ENCODE measurements at places on chromosomes 1 and 21.
A peak's percentile ranks its signal among the peaks of the same experiment; 100 is the strongest.

- no peak for DNase-seq
These were observed 23.8 kb downstream of the FH start for GRCh38 chr1:241495741-241496140.

- no peak for DNase-seq
These were observed 46.5 kb upstream of the BEND5 start for GRCh38 chr1:48823168-48823567.

DNA sequence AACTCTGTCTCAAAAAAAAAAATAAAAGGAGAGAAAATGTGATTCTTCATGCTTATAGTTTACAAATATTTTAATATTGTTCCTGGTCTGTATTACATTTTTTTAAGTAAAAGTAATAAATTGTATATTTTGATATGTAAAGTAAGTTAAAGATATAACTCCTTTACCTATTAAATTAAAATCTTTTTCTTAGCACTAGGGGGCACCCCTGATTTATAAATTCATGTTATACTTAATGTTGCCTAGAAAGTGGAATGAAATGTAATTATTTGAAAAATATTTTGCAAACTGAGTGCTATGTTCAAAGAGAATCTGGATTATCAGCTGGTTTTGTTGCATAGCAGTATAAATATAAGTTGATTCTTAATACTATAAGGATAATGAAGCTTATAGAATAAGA is 49.2 kb downstream of the RALGPS2 start:
- no peak for DNase-seq

GRCh38 chr1:116115476-116116439 is 4.6 kb downstream of the MAB21L3 start:
- DNase-seq: no peak

DNA sequence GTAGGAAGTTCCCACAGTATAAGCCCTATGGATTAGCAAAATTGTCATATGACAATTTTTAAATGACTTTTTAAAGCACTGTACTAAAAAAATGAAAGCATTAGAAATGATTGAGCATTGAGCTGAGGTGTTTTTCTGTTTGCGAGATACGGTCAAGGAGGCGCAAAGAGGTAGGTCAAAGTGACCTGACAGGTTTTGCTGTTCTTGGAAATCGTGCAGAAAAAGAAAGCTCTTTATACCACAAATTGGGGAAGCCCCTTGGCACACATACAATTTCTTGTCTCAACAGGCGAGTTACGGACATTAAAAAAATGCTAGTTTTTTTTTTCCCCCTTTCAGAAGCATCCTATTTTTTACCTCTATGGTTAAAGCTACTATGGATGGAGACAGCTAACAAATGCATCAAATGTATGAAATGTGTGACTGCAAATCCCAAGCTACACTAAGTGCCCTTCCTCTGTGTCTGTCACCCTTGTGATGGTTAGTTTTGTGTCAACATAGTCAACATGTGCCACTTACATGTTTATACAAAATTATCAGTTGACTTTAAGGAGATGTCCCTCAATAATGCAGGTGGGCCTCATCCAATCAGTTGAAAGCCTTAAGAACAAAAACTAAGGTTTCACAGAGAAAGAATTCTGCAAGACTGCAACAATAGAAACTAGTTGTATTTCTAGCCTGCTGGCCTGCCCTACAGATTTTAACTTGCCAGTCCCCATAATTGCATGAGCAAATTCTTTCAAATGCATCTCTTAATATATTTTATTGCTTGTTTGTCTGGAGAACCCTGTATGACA is 29.3 kb downstream of the CRYZ start:
- DNase-seq: no peak

DNA sequence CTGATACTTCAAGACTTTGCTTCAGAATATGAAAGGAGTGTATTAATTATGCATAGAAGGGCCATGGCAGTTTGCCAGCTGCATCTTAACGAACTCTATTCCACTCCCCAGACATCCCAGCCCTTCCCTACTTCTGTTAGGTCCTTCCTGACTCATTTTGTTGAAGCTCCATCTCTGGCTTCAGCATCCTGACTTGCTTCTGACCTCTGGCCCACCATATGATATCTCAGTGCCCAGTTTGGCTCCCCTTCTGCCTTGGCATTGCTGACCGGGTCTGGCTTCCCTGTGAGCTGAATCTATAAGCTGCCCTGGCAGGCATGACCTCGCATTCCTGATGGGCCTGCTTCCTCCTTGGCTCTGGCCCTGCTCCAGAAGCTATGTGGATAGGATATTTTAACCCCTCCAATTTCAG is 27.6 kb upstream of the ARHGAP29 start:
- DNase-seq: no peak

GRCh38 chr1:3727042-3727824 is 25.0 kb upstream of the CCDC27 start:
- peak; percentile 73 for DNase-seq

DNA sequence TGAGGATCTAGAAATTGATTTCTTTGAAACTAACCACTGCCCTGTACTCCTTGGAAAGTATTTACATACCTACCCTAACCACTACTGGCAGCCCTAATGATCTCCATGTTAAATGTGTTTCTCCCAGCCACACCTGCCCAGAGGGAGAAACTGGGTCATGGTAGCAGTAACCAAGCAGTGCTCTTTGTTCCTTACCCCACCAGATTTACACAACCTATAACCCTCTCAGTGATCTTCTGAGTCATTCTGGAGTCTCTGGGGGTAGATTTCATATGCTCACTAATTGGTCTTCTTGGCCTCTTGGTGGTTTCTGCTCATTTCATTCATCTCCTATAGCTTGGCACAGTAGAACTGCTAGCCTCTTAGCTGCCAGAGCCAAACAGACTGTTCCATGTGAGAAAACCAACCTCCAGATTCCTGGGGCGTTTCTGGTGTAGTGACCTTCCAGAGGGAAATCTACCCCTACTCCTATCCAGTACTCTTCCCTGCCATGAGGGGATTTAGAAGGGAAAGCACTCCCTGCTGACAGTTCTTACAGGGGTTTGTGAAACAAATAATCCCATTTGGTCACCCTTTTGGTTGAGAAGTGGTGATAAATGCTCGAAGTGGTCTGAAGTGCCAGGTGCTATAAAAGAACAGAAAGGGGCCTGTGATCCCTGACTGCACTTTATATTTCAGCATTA is 36.2 kb upstream of the LRIG2 start:
- no peak for DNase-seq

- no peak for DNase-seq
These were observed 132.0 kb downstream of the DHRS3 start for GRCh38 chr1:12486059-12486341.

DNA sequence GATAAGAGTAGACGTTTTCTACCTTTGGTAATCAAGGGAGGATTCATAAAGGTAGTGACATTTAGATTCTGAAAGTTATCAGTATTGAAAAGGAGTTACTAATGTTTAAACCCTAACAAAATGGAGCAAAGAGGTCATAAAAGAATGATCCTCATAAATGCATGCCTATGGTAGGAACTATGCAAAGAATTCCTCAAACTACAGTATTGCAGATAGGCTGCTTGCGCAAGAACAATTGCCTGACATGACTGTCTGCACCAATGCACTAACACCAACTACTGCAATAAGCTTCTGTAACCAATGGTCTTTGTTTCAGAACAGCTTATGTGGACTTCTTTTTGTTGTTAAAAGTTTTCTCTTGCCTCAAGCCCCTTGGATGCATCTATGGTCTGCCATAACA is 597.3 kb upstream of the ADGRL4 start:
- DNase-seq: no peak

DNA sequence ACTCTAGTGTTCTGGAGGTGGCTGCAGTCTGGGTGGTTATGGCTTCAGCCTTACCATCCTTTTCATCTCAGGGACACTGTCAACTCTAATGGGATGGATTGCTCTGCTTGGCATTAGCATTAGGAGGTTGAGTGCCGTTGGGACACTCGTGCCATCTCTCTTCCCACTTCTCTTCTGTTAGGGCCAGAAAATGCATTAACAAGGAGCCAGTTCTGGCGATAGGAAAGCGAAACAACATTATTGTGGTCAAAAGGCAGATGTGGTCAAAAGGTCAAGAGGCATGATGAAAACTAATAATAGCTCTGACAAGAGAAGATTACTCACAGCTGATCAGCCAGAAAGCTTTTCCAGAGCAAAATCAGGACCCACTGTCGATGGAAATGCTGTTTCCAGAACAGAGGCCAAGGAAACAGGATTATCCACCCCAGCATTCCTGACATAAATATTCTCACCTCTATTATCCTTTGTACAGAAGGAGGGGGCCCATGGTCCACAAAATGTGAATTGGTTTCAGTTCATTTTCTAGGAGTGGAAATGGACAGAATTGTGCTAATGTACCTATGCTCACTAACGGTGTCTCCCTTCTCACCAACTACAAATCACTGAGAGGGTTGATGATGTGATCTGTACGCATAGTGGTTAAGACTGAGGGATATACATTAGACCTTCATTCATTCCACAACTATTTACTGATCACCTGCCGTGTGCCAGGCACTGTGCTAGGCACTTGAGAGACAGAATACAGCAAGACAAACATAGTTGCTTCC is 72.0 kb downstream of the ST6GALNAC5 start:
- no peak for DNase-seq

DNA sequence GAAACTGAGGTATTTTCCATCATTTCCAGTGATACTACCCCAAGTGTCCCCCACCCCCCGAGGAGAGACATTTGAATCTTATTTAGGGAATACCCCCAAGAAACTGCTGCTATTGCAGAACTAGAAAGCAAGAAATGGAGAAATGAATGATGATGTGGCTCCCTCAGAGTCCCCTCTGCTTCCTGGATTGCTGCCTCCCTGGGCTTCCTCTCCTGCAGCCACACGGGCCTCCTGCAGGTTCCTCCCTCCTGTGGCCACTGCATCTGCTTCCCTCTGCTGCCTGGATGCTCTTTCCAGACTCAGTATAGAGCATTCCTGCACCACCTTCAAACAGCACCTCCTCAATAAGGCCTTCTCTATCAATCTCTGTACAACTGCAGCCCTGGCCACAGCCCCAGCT is 69.3 kb downstream of the SLC25A24 start:
- DNase-seq: no peak

DNA sequence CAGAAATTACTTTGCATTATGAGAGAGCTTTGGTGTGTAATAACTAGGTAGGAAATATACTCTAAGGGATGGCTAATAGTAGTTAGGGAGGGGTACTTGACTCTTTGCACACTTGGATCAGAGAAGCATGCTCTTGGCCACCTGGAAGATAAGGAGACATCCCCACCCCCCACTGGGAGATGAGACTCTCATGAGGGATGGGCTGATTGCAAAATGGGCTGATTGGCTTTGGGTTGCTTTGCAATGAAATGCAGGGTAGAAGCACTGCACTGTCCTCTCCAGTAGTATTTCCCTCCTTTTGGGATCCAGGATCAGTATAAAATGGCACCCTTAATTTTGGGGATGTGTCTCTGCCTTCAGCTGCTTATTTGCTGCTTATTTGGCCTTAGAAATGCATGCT is 71.2 kb upstream of the EPS8L3 start:
- no peak for DNase-seq

GRCh38 chr21:36692835-36693488 is 6.0 kb upstream of the SIM2 start:
- peak; percentile 67 for DNase-seq

GRCh38 chr1:35505911-35506798 is 51.0 kb downstream of the KIAA0319L start:
- no peak for DNase-seq

- no peak for DNase-seq
These were observed 1386.0 kb upstream of the ADGRL4 start for GRCh38 chr1:80392529-80392928.

GRCh38 chr1:61233121-61233660 is 150.8 kb downstream of the NFIA start:
- DNase-seq: no peak

GRCh38 chr1:107198561-107198960 is 57.7 kb downstream of the NTNG1 start:
- DNase-seq: no peak

Data from WTC11 (cell line).